CD4-positive, alpha-beta T cell treated with Interleukin-6 at 100 ng/mL for 8 hours (primary cell): ENCODE measurements at places on chromosomes 1 and 21.

DNA sequence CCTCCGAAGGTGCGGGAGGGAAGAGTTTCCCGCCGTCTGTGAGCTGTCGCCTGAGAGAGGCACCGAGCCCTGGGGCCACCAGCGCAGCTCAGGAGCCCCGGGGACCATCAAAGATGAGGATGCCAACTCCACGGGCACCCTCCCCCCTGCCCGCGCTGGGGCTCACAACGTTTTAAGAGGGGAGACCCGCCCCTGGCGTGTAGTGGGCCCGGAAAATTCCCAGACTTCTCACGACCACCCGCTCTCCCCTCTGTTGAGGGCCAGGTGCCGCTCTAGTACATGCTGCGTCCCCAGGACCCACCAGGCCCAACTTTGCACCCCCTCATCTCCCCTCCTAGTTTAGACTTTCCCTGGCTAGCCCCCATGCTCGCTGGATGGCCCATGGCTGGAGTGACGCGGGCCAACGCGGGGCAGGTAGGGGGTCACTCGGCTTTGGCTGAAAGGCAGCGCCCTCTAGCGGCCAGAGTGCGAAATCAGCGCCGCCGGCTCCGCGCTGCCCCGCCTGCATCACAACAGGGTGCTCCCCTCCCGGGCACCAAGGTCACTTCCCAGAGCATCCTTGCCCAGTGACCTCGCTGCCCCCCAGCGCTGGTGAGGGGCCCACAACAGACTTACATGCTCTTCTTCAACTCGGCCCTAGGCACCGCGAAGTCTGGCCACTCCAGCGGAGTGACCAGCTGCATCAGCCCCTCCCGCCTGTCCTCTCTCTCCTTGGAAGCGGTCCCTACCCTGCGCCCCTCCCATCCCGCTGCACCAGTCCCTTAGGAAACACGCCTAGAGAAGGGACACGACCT lies 1.8 kb downstream of the CD160 start:
- peak; percentile 59 for DNase-seq

DNA sequence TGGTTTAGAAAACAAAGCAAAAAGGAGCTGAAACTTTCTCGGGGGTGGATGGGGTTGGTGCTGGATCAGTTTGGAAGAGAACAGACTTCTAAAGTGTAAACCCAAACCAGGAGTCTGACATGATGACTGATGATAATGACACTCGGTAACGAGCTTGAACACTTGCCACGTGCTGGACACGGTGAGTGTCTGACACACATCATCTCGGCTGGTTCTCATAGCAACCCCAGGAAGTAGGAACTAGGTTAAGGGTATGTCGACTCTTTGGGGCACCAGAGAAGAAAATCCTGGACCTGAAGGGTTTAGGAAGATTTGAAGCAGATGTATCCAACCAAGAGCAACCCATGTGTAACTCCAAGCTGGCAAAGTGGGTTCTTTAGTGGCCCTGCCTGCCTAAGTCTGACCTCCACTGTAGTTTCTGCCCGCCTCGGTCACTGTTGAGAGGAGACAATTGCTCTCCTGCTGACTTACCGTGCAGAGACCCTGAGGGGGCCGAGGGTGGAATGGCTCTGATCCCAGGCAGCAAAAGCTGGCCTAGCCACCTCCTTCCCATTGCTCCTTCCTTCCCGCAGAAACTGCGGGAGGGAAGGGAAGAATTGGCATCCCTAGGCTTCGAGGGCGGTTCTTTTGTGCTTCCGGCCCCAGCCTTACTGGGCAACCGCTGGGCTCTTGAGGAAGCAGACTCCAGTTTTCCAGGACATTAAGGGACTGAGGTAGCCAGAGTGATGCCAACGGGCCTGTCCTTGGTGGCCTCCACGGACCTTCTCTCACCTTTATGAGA lies 156.0 kb downstream of the TOMM20 start:
- no peak for DNase-seq

GRCh38 chr1:238052496-238053266 lies 162.0 kb upstream of the ZP4 start:
- DNase-seq: no peak

- no peak for DNase-seq
Observed at GRCh38 chr1:157105988-157106812, 6.6 kb upstream of the ETV3L start.

DNA sequence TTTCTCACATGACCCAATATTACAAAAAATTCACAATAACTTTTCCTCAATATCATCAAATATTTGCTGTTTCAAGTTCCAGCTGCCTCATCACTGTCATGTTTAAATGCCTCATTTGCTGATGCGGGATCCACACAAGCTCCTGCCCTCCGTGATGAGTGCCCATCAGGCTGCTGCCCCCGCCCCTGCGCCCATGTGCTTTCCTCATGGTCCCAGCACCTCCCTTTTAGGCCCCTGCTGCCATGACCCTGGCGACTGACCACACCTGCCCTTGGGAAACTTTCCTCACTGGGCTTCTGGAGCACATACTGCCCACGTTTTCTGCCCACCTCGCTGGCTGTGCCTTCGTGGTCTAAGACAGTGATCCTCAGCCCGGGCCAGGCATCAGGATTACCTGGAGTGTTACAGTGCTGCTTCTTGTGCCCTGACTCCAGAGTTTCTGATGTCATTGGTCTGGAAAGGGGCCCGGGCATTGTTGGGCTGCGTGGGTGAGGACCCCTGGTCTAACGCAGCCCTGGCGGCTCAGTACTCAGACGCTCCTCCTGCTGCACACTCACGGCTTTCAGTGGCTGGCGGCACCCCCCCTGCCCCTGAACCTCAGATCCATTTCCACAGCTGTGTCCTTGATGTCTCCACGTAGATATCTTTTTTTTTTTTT lies 20.5 kb downstream of the PLEKHM2 start:
- no peak for DNase-seq

DNA sequence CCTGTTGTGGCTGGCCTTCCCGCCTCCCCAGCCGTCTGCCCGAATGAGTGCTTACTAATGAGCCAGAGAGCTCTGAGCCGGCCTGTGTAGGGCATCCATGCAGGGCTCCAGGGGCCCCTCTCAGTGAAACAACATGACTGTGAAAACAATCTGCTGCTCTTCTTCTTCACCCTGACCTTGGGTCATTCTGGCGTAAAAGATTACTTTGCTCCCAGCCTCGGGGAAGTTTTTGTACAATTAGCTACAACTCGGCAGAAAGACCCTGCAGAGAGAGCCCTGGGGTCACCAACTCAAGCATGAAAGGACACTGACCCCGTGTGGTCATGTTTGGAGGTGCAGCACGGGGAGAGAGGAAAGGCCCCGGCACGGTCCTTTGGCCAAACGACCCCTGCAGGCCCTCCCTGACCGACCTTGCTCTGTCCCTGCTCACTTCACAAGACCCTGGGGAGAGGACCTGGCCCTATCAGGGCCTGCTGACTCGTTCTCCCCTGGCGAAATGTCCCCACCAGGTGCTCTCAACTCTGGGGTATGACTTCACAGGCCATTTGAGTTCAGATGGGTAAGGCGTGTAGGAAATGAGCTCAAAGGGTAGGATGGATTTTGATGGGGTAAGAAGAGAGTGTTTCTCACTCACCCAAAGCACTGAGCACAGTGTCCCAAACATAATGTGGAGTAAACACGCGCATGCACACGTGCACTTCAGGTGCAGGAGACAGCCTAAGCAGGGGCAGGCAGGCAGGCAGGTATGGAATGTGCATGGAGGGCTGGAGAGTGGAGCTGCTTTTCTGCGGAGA lies 22.9 kb upstream of the FAM20B start:
- peak; percentile 51 for DNase-seq
